ENCODE measurements at places on chromosomes 1 and 21.

DNA sequence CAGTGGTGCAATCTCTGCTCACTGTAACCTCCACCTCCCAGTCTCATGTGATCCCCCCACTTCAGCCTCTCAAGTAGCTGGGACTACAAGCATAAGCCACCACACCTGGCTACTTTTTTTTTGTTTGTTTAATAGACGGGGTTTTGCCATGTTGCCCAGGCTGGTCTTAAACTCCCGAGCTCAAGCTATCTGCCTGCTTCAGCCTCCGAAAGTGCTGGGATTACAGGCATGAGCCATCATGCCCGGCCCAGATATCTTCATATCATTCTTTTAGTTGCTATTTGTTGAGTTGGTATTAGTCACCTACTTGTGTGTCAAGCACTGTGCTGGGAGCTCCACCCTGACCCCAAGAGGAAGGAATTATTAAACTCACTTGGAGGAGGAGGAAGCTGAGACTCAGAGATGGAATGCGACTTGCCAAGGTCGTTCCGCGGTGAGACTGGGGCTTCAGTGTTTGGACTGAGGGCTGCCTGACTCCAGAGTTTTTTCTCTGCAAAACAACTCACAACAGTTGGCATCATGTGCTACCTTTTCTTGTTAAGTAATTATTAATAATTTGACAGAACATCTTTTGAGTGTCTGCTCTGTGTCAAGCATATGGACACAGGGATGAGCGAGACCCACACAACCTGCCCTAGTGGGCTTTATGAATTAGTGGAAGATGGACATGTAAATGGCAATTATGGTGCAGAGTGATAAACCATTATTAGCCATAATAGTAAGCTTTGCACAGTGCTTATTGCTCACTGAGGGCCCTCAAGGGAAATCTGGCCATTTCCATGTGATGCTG, 132.0 kb downstream of the FOXD2 start:
- no peak for DNase-seq

DNA sequence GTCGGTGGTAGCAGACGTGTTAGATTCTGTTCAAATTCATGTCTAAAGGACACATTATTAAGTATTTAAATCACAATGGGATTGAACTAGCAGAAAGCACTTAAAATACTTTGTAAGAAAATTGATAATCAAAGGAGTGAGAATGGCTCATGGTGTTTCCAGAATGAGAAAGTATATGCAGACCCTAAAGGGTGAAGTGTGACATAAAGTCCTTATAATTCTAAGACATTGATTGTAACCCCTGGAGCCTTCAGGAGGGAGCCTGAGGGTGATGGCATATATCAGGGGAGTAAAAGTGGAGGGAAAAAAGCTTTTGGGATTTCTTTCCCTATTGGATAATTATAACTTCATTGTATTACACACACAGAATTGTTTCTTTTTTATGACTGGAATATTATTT, at the start of gene OR2C3:
Gene OR2C3, minus strand, starts transcription at position 101 of the 400 bp plus-strand sequence. CDS start 3,929 bp downstream, outside the sequence.
- DNase-seq: no peak

DNA sequence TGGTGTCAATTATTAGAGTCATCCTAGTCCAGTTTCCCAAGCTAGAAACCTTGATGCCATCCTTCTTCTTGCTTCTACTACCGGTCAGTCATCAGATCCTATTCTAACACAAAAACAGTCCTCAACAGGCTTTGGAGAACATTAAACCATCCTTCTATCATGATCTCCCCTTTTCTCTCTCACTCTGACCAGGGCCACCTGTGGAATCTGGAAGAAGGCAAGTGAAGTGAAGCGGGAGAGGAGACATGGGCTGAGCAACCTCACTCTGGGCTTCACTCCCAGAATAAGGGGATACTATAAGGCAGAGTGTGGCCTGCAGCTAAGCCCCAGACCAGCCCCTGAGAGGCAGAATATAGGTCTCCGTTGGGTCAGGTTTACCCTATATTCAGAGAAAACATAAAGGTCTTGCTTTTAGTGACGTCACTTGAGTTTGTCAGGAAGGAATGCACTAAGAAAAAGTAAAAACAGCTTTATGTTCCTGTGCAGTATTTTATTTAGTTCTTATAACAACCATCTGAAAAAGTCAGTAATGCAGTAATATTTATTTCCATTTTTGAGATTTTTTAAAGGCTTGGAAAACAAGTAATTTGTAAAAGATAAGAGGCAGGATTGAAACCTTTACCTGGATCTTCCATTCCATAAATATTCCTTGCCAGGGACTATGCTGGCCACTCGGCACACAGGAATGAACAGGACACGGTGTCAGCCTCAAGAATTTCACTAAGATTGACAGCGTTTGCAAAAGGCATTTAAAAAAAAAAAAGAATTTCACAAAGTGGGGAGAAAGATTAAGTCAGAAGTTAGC, 61.3 kb downstream of the NFASC start:
- DNase-seq: no peak

DNA sequence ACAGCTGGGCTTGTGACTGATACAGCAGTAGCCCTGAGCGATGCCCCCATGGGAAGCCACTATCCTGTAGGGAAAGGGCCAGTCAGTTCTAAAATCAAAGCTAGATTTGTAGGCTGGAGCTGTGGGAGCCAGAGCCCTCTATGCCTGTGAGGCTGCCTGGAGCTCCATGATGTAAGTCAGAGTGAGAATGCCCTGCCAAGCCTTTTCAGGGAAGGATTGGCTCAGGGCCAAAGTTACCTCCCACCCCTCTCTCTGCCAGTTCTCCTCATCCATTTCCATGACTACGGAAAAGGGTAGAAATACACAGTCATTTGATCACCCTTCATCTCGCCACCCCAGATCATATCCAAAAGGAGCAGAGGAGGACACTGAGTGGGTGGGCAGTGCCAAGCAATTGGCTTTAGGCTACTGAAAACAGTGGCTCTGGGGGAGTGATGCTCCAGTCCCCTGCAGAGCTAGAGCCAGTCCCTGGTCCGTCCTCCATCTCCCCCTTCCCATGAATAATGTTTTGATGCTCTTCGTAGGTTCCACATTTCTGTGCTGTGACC, 59.5 kb upstream of the KCNA3 start:
- DNase-seq: no peak

DNA sequence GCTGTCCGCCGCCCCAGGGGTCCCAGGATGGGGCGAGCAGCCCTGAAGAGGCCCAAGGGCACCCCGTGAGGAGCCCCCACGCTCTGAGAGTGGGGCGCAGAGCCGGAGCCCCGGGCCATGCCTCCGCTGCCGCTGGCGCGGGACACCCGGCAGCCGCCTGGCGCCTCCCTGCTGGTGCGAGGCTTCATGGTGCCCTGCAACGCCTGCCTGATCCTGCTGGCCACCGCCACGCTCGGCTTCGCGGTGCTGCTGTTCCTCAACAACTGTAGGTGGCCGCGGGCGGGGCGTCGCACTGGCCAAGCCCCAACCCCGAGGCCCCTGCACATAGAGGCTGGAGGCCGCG, 14.5 kb downstream of the AGRN start:
- DNase-seq: no peak

DNA sequence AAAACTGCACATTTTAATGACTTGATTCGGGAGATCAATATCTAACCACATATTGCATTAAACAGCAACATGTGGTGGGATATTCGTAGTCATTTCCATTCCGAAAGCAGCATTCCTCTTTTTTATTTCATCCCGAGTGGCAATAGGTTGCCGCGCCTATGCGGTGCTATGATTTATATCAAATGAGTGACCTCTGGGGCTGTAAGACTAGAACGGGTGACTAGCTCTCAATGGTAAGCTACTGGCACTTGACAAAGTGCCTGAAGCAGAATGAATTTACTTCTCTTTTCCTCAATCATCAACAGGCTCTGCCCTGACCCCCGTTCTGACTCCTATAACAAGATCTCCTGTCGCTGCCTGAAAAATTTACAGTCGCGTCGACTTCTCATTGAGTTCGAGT, 162.3 kb downstream of the ZNF281 start:
- DNase-seq: no peak

GRCh38 chr1:235763962-235764361, 102.7 kb downstream of the LYST start:
- no peak for DNase-seq

- no peak for DNase-seq
These were observed 391.9 kb downstream of the PTPRU start for GRCh38 chr1:29628190-29628589.

DNA sequence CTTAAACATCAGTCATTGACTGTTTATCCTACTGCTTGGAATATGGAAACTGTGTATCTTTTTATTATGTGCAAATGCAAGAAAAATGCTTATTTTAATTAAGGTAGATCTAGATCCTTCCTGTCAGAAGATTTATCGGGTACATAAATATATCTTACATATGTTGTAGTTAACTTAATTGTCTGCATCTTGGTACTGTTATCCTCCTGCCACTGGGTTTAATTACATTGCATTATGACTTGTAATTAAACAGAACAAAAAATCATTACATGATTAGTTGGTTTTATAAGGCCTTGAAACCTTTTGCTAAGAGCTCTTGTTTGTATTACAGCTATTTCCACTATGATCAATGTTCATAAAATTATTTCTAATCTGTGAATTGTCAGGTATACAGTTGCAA, 211.2 kb downstream of the PTGER3 start:
- DNase-seq: no peak

DNA sequence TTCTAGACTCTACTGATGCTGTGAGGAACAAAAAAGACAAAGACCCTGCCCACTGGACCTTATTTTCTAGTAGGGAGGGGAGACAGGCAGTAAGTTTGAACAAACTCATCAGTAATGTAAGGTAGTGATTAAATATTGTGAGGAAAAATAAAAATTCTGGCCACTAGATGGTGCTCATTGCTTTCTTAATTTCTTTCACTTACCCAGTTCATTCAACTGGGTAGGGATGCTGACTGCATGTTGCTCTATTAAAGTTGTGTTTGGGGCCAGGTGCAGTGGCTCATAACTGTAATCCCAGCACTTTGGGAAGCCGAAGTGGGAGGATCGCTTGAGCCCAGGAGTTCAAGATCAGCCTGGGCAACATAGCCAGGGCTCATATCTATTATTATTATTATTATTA, 6.3 kb upstream of the KYAT3 start:
- DNase-seq: peak; percentile 57

DNA sequence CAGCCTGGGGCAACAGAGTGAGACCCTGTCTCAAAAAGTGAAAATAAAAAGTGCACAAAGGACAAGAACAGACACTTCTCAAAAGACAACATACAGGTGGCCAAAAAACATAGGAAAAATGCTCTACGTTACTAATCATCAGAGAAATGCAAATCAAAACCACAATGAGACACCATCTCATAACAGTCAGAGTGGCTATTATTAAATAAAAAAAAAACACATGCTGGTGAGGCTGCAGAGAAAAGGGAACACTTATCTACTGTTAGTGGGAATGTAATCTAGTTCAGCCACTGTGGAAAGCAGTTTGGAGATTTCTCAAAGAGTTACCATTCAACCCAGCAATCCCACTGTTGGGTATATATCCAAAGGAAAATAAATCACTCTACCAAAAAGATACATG, 173.2 kb downstream of the SMYD3 start:
- no peak for DNase-seq

- DNase-seq: no peak
These were observed 96.6 kb upstream of the RUNX1 start for GRCh38 chr21:35145626-35146233.

DNA sequence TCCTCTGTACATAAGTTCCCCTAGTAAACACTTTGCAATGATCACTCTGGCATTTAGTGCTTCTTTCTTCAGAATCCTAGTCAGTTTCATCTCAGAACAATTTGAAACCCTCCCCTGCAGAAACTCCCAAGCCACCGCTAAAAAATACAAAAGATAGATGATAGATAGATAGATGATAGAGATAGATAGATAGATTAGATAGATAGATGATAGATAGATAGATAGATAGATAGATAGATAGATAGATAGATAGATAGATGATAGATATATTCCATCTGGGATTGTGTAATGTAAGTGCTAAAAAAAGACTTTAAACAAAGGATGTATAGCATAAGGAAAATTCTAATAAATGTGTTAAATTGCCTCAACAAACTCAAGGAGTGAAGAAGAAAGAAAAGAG, 212.6 kb upstream of the POGK start:
- DNase-seq: no peak

GRCh38 chr1:87358219-87358618, 29.5 kb downstream of the LMO4 start:
- peak; percentile 66 for DNase-seq

- DNase-seq: no peak
These were observed 190.2 kb upstream of the LRRC7 start for GRCh38 chr1:69377507-69377906.

- no peak for DNase-seq
These were observed 122.5 kb downstream of the KIF26B start for GRCh38 chr1:245277276-245277675.

- DNase-seq: no peak
These were observed 40.7 kb upstream of the COL6A2 start for GRCh38 chr21:46057111-46057709.

GRCh38 chr1:51719146-51719545, 102.3 kb downstream of the OSBPL9 start:
- peak; percentile 65 for DNase-seq

DNA sequence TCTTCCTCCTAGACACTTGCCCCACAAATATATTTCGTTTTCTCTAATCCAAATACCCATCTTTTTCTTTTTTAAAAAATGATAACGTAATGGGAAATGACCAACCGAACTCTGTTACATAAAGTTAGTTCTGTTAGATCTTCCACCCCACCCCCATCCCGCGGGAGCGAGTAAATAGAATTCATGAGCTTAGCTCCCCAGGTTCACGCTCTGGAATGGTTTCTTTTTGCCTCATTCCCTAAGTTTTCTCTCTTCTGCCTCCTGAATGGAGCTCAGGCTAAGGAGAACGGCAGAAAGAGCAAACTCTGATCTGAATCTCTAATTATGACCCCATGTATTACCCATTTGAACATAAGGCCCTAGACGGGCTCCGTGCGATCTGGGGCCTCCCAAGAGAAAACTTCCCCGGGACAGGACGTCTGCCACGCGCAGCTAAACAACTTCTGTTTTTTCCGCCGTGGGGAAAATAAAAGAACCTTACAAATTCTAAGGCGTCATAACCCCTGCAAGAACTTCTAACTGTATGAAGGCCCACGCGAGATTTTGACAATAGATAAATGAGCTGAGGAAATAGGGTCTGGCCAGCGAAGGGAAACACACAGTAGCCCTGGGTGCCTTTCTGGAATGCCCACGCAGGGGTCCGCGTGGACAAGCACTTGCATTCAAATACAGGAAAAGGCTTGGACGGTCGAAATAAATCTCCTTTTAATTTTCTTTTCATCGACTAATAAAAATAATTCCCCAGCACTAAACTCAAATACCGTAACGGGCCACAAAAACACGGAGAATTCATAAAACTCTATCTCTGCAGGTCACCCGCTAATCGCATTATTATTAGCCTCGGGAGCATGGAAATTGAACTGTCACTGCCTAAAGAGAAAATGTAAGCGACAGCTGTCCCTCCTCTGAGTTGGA, 2.2 kb downstream of the TBX15 start:
- DNase-seq: no peak

DNA sequence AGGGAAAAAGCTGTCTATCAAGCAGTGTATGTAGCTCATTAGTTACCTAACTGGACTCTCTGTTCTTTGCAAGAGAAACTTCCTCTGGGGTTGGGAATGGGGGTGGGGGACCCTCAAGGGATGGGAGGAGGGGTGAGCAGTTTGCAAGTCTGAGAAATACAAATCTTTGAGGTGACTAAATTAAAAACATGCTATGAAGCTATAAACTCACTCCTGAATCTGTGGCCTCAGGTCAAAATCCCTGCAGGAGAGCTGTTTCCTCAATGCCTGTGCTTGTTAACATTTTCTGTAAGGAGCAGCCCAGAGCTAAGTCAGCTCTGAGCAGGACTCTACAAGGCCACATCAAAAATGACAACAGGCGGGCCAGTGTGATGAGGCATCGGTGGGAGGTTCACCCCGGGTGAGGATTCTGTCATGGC, 32.8 kb upstream of the PTPRC start:
- DNase-seq: no peak

GRCh38 chr1:168348146-168348709, 67.6 kb downstream of the TBX19 start:
- DNase-seq: no peak

All from MV-4-11 (cell line).